Upper lobe of left lung (tissue), 6 donors: ENCODE measurements at places on chromosomes 1 and 21.

GRCh38 chr1:49527606-49528305 lies 496.0 kb downstream of the AGBL4 start:
- H3K27me3 ChIP-seq, result no peaks in the 10 kb centered on the region
- no peaks in the 10 kb centered on the region for H3K4me1 ChIP-seq
- no peak overlapping the region for H3K27ac ChIP-seq
- H3K4me3 ChIP-seq, result no peak overlapping the region
- no peaks in the 10 kb centered on the region for H3K36me3 ChIP-seq

DNA sequence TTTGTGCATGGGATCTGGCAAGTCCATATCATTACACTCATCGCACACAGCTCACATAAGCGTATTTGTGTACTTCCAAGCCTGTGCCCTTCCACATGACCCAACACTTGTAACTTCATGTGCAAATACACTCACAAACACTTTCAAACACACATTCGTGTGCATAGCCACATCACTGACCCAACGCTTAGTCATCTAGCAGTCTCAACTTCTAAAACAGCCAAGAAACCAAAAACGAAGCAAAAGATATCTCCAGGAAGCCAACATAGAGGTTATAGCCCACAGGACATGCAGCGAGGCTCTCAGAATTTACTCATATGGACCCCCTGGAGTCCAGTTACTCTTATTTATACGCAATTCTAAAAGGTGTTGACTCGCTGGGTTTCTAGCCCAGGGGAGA lies 10.9 kb upstream of the GOLT1A start:
- no peak for DNase-seq
- no peaks in the 10 kb centered on the region for H3K4me1 ChIP-seq
- H3K27me3 ChIP-seq, result no peaks in the 10 kb centered on the region
- H3K36me3 ChIP-seq, result no peaks in the 10 kb centered on the region
- H3K4me3 ChIP-seq, result no peak overlapping the region

DNA sequence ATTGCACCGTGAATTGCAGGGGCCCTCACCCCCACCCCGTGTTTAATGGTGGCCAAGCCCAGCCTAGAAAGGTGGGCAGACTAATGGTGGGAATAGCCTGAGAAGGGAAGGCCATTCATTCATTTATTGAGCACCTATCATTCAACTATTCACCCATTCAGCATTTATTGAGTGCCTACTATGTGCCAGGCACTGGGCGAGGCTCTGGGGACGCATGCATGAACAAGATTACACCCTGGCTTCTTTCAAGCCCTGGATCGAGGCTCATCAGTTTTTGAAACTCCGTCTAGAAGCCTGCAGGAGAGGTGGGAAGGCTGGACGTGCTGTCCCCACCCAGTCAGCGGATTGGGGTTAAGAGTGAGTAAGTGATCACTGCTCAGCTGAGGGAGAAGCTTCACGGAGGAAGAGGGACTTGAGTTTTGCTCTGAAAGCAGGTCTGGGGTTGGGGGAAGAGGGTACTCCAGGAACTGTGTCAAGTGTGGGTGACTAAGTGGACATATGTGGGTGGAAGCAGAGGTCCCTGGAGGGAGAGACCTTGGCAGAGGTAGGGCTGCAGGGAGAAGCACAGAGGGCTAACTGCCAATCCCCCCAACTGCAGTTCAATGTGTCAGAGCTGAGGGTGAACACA lies 35.6 kb downstream of the MEF2D start:
- H3K27me3 ChIP-seq, result no peaks in the 10 kb centered on the region
- no peak overlapping the region for H3K4me3 ChIP-seq
- DNase-seq, result no peak

- H3K4me1 ChIP-seq, result no peaks in the 10 kb centered on the region
- no peak overlapping the region for H3K4me3 ChIP-seq
- H3K27ac ChIP-seq, result no peak overlapping the region
- DNase-seq, result no peak
- no peaks in the 10 kb centered on the region for H3K36me3 ChIP-seq
These were observed 128.0 kb downstream of the ADAMTS1 start for GRCh38 chr21:26717146-26717739.

- no peak for DNase-seq
- no peak overlapping the region for H3K27ac ChIP-seq
- peaks cover 9% of the 10 kb centered on the region for H3K4me1 ChIP-seq
- H3K36me3 ChIP-seq, result no peaks in the 10 kb centered on the region
These were observed 33.5 kb downstream of the KCNC4 start for GRCh38 chr1:110243574-110243973.
